CD4-positive, alpha-beta T cell treated with Interferon alpha-2 for 1 hour (primary cell): ENCODE measurements at places on chromosomes 13 and 19.

DNA sequence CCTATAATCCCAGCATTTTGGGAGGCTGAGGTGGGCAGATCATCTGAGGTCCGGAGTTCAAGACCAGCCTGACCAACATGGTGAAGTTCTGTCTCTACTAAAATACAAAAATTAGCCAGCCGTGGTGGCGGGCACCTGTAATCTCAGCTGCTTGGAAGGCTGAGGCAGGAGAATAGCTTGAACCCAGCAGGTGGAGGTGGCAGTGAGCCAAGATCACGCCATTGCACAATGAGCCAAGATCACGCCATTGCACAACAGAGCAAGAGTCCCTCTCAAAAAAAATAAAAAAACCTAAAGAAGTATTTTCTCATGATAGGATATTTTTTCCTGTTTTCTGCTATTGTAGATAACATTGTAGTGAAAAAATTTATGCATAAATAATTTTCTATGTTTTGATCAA, 13.3 kb downstream of the IFT88 start:
- DNase-seq: no peak

GRCh38 chr13:35283856-35284255, 192.6 kb downstream of the MAB21L1 start:
- no peak for DNase-seq

- DNase-seq: no peak
Observed at GRCh38 chr19:38307597-38307996, 3.5 kb downstream of the C19orf33 start.

DNA sequence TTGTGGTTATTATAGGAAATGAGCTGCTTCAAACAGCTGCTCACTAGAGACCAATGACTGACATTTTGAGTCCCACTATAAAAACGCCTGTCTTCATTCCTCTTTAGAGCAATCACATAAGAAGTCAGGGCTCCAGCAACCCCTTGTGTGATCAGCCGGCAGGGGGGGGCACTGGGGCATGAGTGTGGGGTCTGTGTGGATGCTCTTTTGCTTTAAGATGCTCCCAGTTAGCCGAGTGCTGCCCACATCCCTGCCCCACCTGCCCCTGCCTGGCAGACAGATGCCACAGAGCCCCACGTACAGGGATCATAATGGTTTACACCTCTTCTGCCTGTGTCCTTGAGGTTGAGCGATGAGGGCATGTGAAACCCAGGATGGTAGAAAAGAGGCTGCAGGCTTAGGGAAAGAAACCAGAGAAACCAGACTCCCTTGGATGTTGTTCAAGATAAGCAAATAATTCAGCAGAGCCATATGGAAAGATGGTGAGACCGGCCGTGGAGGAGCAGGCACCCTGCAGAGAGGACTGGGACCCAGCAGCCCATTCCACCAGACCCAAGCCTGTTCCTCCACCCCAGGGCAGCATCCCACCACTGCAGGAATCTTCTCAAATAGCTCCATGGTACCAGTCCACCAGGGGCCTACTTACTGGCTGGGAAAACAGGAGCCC, 55.4 kb downstream of the CHST8 start:
- DNase-seq: no peak
